ENCODE measurements at places on chromosomes 3 and 15.

- DNase-seq, result no peak
Measured at GRCh38 chr3:156649681-156650080, 24.7 kb upstream of the TIPARP start.

GRCh38 chr3:170419557-170420087 lies 954 bp downstream of the CLDN11 start:
- DNase-seq, result no peak

DNA sequence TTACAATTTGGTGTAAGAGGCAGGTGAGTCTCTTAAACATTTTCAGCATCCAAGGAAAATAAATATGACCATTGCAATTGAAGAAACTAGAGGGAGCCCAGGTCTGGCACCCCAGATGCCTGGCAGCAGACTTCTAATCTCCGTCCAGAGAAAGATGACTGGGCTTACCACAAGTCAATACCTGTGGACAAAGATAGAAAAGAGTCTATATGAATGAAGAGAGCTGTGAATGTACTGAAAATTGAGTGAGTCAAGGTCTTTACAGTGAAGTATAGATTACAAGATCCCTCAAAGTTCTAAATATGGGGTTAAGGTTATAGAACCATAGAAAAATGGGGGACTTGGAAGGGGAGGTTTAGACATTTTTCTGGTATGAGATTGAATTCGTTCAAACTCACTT lies 827.4 kb upstream of the NR2F2 start:
- DNase-seq, result no peak

DNA sequence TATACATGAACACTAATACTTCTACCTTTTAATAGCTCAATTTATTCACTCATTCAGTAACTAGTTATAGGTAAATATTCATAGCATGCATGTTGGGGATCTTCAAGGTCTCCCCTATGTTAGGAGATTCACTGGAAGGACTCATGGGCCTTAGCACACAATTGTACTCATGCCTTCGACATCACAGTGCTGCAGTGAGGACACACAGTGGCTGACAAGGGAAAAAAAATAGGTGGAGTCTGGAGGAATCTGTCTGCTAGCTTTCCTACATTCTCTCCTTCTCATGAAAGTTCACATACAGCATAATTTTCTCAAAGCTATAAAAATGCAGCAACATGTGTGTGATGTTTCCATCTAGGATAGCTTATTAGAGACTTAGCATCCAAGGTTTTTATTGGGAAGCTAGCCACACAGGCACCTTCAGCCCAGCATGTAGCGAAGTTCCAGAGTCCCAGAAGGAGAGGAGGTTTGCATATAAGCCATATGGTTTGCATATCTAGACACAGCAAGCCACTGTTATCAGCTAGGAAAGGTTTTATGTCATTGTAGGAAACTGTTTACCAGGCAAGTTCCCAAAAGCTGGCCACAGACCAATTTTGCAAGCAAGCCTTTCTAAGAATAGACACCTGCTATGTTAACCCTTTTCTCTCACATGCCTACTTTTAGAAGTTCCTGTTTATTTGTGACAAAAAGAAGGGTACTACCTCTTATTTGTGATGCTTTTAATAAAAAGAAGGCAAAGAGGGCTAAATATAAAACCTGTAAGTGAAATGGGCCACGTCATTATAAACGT lies 46.4 kb downstream of the MORC1 start:
- DNase-seq, result no peak

DNA sequence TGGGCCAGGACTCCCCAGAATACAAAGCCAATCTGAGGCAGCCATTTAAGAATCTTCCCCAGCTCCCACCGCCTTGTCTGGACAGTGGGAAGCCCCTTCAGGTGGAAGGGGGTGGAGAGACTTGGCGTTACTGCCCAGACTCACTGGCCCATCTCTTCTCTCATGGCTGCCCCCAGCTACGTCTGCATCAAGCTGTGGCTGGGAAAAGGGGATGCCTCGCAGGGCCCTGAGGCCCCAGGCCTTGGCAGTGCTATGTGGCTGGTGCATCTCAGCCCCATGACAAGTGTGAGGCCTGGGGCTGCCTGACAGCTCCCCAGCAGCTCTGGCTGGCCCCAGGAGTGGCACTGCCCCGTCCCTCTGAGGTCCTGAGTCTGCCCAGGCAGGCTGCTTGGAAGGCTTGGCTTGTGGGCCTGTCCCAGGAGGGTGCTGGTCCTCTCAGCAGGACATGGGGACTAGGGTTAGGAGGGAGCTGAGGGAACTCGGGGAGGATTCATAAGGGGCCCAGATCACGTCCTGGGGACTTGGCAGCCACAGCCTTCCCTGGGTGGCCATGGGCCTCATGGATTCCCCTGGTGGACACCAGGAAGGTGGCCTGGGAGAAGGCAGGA lies 20.2 kb upstream of the SLC41A3 start:
- DNase-seq, result no peak

- DNase-seq, result no peak
Measured at GRCh38 chr3:184443831-184444230, 64.0 kb downstream of the CHRD start.

DNA sequence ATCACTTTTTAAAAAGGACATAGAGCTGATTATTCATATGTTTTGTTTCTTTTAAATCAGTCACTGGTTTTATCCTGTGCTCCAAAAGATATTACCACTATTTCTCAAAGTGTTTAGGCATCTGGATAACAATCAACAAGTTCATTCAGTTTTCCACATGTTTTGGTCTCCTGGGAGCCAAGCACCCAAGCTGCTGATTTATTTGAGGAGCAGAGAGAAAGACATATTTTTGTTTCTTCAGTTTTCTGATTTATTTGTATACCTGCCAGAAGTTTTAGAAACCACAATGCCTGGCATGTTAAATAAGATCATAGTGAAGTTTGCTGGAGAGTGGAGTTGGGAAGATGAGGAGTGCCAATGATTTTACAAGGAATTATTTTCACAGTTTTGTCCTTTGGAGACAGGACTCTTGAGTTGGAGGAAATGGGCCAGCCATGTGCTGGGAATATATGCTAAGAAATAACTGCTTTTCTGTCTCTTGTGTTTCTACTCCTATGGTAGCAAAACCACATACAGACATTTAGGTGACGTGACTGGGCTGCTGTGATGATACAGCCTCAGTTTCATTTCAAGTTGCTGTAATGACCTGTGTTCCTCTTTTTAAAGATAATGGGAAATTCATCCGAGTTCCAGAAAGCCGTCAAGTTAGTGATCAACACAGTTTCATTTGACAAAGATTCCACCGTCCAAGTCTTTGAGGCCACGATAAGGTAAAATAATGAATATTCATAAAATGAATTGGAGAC lies 11.7 kb downstream of the EDEM1 start:
- DNase-seq, result no peak

GRCh38 chr3:43079536-43080332 lies 26.1 kb downstream of the POMGNT2 start:
- no peak for DNase-seq

- DNase-seq, result no peak
Measured at GRCh38 chr15:38176155-38176554, 76.5 kb upstream of the SPRED1 start.
